Activated B cell treated with CpG ODN at 0.5 μM for 24 hours (primary cell): ENCODE measurements at places on chromosomes 11 and 22.

GRCh38 chr22:27212617-27213177, 555.3 kb downstream of the MIAT start:
- no peak for DNase-seq

DNA sequence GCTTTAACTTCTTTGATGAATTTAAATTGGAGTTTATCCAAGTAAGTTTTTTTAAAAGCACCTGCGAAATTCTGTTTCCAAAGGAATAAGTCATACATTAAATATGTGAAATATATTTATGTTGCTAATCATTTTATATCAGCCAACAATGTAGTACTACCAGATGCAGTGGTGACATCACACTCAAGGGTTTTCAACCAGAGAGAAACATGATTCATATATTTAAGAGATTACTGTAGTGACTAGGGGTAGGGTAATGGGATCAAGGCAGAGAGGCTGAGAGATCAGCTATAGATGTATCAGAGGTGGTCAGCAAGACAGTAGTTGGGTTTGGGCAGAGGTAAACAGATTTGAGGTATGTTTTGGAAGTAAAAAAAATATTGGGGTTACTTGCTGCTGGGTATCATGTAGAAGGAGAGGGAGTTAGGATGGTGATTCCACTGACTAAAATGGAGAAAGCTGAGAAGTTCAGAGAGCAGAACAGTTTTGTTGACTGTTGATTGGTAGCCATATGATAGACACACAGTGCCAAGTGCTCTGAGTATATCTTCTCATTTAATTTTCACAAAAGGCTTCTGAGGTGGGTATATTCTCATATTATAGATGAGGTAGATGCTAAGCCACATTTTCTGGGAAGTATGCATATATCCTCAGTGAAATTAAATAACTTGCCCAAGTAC, 39.4 kb downstream of the CEP57 start:
- DNase-seq, result no peak

GRCh38 chr22:33796494-33796893, 123.8 kb downstream of the LARGE1 start:
- no peak for DNase-seq

DNA sequence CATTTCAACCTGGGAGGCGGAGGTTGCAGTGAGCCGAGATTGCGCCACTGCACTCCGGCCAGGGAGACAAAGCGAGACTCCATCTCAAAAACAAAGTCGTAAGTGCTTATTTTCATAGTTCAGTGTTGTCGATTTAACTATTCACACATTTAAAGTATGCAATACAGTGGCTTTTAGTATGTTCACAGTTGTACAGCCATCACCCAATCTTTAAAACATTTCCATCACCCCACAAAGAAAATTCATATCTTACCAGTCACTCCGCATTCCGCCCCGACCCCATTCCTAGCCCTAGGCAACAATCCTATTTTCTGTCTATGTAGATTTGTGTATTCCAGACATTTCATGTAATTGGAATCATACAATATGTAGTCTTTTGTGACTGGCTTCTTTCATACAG, 11.9 kb downstream of the IPO7 start:
- DNase-seq, result no peak

DNA sequence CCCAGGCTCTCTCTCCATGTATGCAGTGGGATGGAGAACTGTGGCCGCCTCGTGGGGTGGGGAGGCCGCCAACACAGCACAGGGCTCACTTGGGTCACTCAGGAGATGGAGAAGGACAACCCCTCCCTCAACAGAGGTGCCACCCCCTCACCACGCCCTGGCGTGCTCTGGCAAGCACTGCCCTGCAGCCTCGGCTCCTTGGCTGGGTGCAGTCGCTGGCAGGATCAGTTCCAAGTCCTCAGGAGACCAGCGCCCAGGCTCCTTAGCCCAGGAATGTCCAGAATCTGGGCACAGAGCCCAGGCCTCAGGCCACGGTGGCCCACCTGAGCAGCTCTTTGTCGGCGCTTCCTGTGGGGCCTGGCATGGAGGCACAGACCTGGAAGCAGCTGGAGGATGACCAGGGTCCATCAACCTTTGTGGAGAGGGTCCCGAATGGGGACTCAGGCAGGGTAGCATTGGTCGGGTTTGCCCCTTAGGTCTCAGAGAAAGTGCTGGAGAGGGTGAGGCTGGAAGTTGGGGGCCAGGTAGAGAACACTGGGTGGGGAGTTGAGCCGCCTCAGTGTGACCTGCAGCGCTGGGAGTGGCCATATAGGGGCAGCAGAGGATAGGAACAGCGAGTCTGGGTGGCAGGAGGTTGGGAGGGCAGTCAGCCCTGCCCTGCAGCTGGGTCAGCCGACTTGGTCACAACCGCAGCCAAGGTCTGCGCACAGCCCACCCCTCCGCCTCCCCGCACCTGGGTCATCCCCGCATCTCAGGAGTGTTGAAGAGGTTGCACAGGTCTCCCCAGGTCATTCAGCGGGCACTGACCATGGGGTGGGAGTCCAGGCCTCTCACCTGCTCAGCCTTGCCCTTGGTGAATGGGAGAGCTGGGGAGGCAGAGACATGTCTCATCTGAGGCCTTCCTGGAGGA, 8.2 kb downstream of the SUSD2 start:
- peak; percentile 33 for DNase-seq

DNA sequence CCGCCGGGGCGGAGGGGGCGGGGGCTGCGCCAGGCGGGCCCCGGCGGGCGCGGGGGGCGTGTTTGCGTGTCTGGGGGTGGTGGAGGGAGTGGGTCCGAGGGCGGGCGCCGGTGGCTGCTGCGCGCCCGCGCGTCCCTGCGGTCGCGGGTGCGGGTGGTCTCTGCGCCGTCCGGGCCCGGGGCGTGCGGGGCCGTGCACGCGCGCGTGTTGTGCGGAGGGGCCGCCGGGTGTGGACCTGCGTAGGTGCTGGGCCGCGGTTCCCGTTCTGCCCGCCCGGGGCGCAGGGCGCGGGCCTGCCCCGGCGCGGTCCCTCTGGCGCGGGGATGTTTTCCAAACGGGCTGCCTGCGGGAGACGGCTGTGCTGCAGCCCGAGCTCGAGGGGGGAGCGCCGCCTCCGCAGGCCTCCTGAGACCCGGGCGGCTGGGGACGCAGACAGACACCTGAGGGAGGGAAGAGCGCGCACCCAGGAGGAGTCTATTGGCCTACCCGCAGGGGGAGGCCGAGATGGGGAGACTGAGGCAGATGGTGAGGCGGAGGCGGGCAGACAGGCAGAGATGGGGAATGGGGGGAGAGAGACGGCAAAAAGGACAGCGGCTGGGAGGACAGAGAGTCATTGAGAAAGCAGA, 442 bp downstream of the PELI3 start:
- DNase-seq, result no peak

DNA sequence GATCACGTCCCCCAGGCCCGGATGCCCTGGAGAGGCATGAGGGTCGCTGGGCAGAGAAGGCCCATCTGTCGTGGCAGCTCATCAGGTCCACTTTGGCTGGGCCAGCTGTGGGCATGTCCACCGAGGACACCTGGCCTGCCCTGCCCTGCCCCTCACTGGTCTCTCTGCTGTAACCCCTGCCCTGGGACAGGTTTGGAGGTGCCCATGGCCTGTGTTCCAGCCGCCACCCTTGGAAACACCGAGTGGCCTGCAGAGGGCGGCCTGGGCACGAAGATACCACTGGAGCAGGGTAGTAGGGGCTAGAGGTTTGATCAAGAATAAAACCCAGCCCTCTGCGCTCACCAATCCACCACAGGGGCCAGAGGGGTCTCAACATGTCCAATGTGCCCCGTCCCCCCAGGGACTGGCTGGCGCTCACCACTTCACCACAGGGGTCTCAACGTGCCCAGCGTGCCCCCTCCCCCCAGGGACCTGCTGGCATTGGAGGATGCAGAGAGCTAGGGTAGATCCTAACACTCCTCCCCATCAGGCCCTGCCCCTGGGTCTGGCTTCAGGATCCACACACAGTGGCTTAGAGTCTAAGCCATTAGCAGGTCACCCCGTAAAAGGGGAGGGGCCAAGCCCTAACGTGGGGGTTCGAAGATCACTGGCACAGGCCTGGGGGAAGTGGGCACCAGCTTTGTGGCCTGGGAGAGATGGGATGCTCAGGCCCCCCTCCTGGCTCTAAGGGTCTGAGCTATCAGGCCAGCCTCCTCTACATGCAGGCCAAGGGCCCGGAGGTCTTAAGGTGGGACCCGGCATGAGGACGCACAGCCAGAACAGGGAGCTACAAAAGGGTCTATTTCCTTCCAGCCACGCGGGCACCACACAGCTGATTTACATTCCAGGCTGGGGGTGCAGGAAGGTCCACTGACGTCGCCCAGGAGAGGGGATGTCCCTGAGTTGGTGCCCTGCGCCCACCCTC, 1.3 kb upstream of the HDAC10 start:
- DNase-seq, result peak; percentile 66

DNA sequence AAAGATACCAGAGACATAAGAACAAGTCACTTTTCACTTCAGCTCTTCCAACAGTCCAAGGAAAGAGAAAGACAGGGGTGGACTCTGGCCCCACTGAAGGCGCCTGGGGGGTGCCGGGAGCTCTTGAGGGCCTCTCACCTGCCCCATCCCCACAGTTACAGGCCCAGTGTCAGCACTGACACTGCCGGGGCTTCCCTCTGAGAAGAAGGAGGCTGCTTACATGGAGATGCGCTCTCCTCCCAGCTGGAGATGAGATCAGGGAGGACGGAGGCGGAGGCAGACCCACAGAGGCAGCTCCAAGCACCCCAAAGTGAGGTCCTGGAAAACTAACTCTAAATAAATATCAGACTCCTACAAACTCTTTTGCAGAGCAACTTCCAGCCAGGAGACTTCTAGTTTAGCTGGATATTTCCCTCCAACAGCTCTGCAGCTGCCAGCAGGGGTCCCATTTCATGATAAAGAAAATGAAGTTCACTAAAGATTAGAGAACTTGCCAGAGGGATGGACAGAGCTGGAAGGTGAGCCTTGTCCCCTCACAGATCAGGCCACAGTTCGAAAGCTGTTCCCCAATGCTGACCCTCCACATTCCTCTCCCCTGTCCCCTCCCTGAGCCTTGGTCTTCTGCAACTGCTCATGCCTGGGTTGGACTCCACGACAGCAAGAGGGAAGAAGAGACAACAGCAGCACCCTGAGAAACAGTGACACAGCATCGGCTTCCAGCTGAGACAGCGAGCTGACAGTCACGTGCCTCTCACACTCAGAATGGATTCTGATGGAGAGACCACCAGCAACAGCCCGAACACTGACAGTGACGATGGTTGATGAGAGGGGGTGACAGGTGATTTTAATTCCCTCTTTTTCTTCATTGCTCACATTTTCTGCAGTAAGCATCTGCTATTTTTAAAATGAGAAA, 5.8 kb downstream of the CARS1 start:
- DNase-seq, result no peak
